Left lung (tissue), 14 donors: ENCODE measurements at places on chromosomes 2 and 18. TPM values are rescaled to one million over a fixed set of nuclear protein-coding genes. Genes with fewer than 3 reads are reported as not detected.

The SDC1 gene
- total RNA-seq, result 127 TPM

The KLF11 gene
- 23.0 TPM for total RNA-seq

The LIMS4 gene
- total RNA-seq, result 2.0 TPM

The IL37 gene
- total RNA-seq, result not detected

The KANSL1L gene
- total RNA-seq, result 31.5 TPM

The FER1L5 gene
- 0.35 TPM for total RNA-seq

The ZNF804A gene
- total RNA-seq, result 0.52 TPM

The DTNA gene
- total RNA-seq, result 12.7 TPM

The CNRIP1 gene
- total RNA-seq, result 20.1 TPM

The GCKR gene
- total RNA-seq, result not detected

The FHOD3 gene
- total RNA-seq, result 0.55 TPM

The HAAO gene
- total RNA-seq, result 6.2 TPM

The PDCD1 gene
- total RNA-seq, result 1.1 TPM

The EFR3B gene
- 9.2 TPM for total RNA-seq
